ENCODE measurements at places on chromosomes 13 and 19.

DNA sequence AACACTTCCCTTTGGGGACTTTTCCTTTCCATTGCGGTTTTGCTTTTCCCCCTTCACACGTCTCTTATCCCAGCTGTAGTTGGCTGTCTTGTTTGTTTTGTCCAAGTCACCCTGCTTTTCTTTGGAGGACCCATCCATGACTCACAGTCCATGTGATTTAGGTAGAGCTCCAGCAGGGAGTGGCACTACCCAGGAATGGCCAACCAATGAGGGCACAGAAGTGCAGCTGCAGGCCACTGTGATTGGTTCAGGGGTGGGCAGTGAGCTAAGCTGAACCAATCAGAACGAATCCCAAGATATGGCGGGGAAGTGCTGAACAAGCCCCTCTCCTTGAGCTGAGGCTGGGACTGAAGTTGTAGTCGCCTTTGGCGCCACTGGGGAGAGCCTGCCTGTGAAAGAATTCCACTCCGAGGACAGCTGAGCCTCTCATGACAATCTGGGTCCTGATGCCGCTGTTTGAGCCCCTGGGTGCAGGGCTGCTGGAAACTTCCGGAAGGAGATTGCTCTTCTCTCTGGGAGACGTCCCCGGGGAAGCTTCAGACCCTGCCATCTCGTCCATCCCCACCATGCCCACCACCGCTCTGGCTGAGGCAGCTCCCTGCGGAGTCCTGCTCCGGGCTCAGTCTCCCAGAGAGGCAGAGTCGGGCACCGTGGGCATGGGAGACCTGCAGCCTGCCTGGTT lies 62.9 kb upstream of the URI1 start:
- no peak for DNase-seq

DNA sequence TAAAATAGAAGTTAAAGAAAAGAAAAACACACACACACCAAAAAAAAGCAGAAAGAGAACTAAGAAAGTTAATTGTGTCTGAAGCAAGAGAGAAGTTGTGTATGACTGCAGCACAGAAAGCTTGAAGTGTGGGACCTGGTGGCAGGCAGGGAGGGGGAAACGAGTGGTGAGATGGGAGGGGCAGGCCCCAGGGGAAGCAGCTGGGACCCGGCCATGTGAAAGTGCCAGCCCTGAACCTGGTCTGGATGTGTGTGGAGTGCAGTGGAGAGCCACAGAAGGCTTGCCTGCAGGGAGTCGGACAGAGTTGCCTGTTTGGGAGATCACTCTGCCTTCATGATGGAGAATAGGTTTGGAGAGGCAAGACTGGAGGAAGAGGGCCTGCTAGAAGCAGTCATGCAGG lies 199.0 kb downstream of the GGACT start:
- DNase-seq = no peak

GRCh38 chr19:41133260-41133659 lies 19.0 kb downstream of the CYP2F1 start:
- no peak for DNase-seq

DNA sequence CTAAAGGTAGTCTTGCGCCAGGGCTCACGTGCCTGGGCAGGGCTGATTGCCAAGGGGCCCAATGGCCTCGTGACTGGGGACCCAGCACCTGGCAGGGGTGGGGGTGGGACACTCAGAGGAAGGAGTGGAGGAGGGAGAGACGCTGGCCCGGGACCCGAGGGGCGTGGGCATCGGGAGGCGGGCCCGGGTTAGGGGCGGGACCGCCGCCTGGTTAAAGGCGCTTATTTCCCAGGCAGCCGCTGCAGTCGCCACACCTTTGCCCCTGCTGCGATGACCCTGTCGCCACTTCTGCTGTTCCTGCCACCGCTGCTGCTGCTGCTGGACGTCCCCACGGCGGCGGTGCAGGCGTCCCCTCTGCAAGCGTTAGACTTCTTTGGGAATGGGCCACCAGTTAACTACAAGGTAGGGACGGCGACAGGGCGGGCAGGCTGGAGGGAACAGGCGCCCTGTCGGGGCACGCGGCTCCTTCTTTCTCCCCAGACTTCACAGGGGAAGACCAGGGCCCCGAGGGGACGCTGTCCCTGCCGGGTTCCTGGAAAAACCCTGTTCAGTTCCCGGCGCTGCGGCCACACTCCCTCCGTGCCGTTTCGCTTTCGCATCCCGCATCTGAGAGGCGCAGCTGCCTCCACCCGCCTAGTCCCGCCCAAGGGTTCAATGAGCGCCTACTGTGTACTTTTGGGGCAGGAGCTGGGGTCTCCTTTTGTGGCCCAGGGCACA lies at the start of gene IFI30:
TSS of gene IFI30 (plus strand) at position 242 of the 717 bp plus-strand sequence. CDS start at position 271, 29 bp downstream.
- no peak for DNase-seq

DNA sequence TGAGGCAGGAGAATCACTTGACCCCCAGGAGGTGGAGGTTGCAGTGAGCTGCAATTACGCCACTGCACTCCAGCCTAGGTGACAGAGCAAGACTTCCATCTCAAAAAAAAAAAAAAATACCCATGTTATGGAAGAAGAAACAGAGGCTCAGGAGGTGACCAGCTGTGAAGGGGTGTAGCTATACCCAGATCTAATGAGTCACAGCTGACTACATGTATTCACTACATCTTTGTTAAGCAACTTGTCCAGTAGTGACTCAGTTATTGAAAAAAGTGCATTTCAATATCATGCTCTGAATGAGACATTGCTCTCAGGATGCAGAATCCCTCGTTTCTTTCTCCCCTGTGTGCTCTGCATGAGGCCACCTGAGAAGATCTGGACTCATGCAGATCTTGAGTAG lies 16.1 kb upstream of the SPART start:
- DNase-seq = no peak

DNA sequence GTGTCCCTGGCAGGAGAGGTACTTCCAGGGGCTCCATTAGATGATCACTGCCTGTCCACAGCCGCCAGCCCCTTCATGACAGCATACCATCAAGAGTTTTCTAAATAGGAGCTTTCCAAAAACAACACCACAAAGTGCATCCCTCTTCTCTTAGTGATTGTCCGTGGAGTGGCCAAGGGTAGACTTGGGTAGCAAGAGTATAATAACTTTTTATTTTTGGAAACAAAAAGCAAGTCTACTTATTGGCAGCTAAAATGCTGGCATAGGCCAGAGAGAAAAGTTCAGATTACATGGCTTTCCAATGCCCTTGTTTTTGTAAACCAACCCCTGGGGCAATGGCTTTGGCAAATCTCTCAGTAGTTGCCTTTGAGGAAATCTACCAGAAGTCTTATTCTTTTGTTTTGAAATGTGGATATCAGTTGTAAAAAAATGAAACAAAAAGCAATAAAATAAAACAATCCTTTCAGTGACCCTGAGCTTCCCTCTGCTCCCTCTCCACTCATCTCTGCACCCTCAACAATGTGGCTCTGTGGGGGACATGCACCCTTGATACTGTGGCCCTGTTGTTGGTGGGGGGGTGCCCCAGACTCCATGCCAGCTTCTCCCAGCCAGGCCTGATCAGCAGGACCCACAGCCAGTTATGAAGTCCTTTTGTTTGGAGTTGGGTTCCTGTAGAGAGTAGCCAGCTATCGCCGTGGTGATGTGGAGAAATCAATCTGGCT lies 294.1 kb downstream of the DLEU7 start:
- no peak for DNase-seq

GRCh38 chr19:14871619-14872230 lies 14.2 kb downstream of the OR7A17 start:
- DNase-seq = no peak

GRCh38 chr13:50537029-50537428 lies 306.5 kb downstream of the DLEU7 start:
- no peak for DNase-seq

GRCh38 chr19:55474269-55475265 lies 1.9 kb upstream of the ZNF628 start:
- no peak for DNase-seq

DNA sequence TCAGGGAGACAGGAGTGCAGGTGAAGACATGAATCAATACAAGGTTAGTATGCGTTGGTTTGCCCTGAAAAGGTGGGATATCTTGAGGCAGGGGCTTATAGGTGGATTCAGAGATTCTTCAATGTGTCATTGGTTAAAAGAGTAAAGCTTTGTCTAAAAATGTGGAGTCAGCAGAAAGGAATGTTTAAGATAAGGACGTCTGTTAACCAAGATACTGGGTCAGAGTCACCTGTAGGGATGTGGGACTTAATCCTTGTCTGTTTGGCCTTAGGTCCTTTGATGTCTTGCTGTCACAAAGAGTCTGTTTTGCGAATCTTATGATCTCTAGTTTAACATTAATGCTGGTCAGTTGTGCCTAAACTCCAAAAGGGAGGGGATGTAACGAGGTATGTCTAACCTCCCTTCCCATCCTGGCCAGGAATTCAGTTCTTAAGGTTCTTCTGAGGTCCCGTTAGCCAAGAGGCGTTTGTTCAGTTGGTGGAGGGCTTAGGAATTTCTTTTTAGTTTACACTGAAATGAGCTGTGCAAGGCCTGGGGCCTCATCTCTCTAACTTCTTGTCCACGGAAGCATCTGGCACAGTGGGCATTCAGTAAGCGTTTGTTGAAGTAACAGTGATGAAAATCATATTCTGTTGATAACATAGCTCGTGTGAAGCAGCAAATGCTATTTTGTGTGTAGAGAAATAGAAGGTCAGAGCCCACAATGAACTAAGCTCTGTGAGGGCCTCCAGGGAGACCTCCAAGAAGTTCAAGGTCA lies 96.2 kb upstream of the RNF113B start:
- DNase-seq = no peak

DNA sequence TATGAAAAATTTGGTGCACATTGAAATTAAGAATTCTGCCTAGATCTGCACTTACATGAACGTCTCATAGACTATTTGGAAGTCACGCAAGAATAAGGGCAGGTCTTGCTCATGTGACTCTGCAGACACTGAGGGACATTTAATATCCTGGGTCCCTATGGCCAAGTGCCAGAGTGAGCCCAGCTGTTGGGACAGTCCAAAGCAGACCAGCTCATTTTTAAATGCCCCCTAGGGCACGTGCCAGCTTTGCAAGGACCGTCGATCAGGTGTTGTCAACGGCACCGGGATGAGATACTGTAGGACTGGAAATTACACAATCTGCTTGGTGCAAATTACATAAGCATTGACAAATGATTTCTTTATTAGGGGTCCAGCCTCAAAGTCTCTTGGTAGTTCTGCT lies 293.6 kb downstream of the TEX29 start:
- no peak for DNase-seq

DNA sequence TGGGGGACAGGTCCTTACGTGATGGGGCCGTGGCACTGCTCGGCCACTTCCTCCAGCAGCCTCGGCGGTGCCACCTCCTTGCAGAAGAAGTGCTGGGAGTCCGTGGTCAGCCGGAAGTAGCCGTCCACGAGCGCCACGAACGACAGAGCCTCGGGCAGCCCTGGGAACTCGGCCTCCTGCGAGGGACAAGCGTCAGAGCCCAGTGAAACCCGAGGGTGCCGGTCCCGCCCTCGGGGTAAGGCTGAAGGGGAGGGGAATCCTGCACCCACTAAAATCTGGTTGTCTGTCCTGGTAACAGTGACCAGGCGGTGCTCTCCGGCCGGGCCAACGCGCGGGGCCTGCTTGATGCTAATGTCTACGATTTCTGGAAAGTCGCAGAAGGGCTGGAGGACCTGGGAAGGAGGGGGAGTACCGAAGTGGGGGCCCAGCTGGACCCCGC lies 6.4 kb downstream of the JAK3 start:
- DNase-seq = no peak

DNA sequence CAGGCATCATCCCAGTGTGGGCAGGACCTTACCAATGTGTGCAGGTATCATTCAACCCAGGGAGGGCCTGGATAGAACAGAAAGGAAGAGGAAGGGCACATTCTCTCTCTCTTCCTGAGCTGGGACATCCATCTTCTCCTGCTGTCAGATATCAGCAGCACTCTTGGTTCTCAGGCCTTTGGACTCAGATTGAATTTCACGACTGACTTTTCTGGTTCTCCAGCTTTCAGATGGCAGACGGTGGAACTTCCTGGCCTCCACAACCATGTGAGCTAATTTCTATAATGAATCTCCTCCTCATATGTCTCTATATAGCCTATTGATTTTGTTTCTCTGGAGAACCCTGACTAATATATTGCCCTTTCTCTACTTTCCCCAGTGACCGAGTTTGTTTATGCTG lies 77.3 kb downstream of the OLFM4 start:
- DNase-seq = no peak

DNA sequence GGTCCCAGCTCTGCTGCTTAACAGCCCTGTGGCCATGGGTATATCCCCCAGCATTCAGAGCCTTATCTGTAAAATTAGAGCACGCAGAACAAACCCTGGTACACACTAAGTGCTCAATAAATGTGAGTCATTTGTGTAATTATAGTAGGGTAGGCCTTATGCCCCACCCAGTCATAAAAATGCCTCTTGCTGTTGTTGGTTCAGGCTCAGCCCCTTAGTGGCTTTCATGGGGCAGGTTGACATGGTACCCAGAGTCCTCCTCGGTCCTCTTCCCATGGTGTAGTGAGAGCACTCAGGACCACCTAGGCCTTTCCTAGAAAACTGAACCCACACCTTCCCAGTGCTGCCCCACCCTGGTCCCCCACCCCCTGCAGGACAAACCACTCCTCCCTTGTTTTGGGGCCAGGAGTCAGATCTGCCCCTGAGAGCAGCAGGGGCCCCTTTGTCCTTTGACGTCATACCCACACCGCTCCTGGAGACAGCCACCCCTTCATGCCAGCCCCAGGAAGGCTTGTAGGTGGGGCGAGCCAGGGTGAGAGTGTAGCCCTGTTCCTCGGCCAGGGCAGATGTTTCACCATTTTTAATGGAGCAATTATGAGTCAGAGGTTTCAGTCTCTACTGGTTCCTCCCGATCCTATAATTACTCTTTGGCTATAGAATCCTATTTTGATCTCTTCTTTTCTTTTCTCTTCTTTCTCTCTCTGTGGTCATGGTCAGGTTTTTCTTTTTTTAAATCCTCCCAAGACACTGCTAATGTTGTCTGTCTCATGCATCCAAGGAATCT lies 36.8 kb downstream of the ACTN4 start:
- peak; percentile 6 for DNase-seq

DNA sequence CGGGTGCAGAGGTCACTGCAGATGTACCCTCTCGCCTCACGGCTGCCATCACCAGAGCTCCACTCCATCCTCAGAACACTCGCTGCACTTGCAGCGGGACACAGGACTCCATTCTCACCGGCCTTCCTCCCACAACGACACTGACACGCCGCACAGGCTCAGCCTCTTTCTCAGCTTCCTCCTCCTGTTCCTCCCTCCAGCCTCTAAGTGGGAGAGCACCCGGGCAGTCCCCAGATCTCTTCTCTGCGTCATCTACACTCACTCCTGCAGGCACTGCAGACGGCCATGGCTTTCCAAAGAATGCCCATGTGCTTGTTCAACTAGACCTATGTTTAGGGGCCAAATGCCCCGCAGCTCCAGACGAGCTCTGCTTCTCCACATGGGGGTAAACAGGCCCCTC lies 14.3 kb upstream of the FKRP start:
- DNase-seq = no peak

- DNase-seq = no peak
Measured at GRCh38 chr19:7287722-7288121, 6.5 kb downstream of the INSR start.

GRCh38 chr13:106942563-106942962 lies 374.6 kb upstream of the ARGLU1 start:
- no peak for DNase-seq

All from activated T-helper 1 cell treated with anti-CD3 and anti-CD28 coated beads, Interleukin-2, amount 50 U/mL, for 16 hours (primary cell).